Gastroesophageal sphincter (tissue), 4 donors: ENCODE measurements at places on chromosomes 12 and 14.

DNA sequence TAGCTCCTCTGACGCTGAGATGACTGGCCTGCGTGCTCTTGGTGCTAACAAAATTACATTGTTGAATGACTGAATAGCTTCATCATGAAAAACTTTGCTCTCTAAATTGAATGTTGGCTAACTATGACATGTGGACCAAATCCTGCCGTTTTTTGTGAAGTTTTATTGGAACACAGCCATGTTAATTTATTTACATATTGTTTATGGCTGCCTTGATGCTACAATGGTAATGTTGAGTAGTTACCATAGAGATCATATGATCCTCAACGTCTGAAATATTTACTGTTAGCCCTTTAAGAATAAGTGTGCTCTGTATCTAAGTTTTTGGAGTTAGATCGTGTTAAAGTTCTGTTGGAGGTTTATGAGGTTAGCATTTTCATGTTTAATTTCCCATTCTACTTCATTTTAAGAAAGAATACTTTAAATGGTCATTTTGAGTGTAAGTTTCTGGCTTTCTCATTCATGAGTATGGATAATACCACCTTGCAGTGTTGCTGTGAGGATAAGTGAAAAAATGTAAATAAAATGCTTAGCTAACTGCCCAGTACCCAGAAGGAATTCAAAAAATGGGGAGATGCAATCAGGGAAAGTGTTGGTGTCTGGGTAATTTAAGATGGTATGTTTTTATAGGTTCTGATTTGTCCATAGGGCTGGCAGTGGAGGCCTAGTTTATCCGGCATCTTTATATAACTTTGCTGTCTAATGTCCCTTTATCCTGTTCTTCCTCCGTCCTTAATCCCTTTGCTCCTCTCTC lies 35.3 kb downstream of the NUBPL start:
- ATAC-seq: no peak

DNA sequence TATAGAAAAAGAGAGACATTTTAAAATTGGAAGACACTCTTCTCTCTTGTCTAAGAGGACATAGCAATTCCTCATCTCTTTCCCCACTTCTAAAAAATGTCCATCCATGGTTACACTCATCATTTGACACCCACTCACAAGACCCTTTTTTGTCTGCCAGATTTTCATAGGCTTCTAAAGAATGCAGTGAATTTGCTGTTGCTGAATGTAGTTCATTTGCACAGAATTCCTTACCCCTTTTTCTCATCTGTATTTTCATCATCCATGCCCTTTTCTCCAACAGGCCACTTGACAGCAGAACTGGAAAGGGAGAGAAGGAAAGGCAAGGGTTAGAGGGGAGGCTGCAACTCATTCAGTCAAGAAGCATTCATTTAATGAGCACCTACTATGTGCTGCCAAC lies 128.0 kb downstream of the NUAK1 start:
- ATAC-seq: no peak

DNA sequence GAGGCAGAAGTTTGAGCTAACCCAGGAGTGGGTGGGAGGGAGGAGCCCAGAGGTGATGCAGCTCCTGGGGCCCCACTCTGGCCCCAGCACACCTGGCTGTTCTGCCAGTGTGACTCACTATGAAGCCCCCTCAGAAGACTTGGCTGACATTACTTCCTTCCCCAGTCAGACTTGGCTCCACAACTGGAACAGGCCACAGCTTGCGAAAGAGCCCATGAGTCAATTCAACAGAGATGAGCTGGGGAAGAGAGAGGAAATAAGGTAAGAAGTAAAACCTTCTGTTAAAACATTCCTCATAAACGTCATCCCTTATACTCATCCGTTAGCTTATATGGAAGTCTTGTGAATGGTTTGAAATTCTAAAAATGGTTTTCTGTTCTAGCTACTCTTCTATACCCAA lies 245.9 kb downstream of the ADAMTS20 start:
- peak; percentile 28 for ATAC-seq

DNA sequence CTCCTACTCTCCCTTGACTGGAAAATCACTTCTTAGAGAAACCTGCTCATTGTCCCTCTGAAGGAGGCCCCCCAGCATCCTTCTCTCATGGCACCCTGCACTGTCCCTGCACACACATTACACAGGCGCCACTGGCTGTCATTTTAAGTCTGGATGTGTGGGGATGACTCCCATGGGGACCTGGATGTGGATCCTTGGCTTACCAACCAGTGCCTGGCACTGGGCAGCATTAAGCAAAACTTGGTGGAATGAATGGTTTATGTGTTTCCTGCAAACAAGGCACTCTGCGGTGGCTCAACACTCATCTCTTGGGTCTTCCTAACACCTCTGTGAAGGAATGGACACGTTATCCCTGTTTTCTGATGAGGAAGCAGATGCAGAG lies 162.4 kb downstream of the RBM19 start:
- ATAC-seq: no peak

- no peak for ATAC-seq
These were observed 97.1 kb downstream of the OTOGL start for GRCh38 chr12:80196419-80196818.

DNA sequence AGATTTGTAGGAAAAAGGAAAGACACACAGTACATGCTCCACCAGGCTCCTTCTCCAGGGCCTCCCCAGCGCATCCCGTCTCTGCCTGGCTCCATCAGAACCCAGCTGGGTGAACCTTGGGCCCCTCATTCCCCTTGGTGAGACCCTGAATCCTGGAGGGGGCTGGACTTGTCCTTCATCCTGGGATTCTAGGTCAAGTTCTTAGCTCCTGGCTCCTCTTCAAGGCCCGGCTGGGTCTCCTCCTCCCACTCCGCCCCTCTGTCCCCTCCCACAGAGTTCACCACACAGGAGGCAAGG lies 49.2 kb downstream of the PSMA6 start:
- no peak for ATAC-seq

DNA sequence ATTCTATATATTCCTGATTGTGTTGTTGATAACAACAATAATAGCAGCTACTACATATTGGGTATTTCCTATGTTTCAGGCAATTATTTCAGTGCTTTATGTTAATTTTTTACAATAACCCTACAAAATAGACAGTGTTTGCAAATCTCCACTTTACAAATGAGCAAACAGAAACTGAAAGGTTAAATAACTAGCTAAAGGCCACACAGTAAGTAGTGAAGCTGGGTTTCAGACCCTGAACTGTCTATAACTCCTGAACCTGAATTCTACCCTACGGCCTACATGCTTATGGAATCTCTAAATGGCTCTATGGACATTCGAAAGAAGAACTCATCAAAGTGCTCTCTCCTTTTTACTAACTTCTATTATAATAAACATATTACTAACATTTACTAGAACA lies 19.7 kb upstream of the NUDT4 start:
- no peak for ATAC-seq

DNA sequence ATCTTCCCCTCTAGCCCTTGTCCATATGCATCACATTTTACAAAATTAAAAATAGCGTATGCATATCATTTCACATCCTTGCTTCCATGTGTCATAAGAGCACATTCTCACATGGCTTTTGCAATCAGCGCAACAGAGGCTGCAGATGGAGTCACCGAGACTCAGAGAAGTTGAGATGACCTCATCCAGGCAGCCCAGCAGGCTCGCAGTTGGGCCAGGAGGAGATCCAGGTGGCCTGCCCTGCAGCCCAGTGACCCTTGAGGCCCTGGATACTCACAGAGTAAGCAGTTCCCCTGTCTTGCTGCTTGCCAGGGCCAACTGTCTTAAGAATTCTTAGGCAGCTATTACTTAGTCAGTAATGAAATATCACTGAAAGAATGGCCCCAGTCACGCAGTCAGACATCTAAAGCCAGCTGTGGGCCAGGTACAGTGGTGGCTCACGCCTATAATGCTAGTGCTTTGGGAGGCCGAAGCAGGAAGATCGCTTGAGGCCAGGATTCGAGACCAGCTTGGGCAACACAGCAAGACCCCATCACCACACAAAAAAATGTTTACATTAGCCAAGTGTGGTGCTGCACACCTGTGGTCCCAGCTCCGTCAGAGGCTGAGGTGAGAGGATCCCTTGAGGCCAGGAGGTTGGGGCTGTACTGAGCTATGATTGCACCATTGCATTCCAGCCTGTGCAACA lies 9.1 kb downstream of the CAMKK2 start:
- ATAC-seq: no peak

GRCh38 chr12:94674051-94674451 lies 23.7 kb upstream of the TMCC3 start:
- no peak for ATAC-seq

GRCh38 chr12:64058541-64059265 lies 163.4 kb downstream of the KICS2 start:
- no peak for ATAC-seq
